ENCODE measurements at places on chromosomes 16 and 17.

DNA sequence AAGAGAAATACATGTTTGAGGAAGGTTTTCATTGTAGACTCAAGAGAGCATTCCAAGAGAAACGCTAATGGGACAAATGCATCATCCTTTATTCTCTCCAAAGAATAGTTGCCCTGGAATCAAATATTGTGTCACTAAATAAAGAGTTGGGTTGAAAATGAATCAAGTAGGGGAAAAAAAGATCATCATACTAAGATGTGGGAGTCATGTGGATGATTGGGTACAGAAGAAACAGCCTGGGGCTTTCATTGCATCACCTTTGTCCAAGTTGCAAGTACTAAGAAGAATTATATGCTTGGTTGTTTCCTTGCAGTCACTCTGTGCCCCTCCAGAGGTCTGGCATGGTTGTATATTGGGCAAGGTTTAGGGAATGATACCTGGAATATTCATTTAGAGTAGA is 658.9 kb downstream of the TOX3 start:
- no peak for DNase-seq

DNA sequence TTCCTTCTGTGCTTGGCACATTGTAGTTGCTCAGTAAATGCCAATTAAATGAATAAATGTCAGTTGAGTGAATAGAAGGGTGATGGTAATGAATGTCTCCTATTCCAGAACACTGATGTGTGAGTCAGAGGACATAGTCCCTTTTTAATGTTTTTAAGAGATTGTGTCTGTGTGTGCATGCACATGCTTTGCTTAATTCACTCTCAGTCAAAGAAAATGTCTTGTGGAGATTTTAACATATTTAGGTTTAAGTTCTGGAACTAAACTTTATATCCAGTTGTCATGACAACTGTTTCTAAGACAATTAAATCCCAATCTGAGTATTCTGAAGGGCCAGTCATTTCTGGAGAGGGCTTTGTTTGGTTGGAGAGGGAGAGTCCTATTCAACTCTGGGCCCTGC is 255.3 kb upstream of the CDH11 start:
- DNase-seq, result no peak

DNA sequence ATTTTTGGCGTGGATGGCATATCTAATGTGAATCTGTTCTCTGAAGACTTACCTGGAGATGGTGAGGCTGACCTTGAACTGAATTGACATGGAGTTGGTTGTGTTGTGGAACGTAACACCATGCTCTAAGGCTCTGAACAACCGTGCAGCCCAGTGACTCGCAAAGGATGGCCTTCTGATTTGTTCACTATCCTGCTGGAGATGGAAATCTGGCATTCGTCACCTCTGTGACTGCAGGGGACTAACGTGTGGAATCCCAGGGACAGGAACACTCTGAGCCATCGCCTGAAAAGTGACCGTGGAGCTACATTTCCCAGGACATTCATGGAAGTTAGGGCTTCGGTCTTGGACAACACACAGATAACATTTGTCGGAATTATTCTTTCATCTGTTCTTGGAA is 61.1 kb downstream of the BANP start:
- no peak for DNase-seq

GRCh38 chr17:58172369-58173071 is 5.7 kb downstream of the OR4D2 start:
- no peak for DNase-seq

GRCh38 chr17:30296499-30297080 is 4.8 kb upstream of the BLMH start:
- DNase-seq, result no peak

DNA sequence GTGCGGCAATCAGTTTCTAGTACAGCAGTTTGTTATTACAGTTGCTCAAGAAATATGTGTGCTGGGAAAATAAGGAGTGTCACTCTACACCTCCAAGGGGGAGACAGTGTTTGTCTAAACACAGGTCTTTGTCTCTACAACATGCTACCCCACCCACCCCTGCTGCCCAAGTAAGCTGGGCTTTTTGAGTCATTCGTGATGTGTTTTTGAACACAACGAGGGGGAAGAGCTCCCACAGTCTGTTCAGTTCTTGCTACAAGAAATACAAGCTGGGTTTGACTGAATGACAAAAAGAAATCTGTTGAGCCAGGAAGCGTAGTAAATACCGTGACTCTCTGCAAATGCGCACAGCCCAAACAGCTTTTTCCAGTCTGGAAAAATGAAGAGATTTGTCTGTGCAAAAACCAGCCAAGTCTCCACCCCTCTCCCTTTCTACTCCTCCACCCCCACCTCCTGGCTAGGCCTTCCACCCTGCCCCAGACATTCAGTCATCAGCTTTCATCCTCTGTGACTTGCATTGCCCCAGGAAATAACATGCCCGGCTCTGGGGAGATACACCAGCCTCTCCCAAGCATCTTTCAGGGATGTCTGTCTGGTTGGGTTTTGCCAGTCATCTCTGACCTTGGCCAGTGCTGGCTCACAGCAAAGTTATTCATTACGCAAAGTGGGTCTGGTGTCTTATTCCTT is 25.7 kb downstream of the CHD9 start:
- no peak for DNase-seq

DNA sequence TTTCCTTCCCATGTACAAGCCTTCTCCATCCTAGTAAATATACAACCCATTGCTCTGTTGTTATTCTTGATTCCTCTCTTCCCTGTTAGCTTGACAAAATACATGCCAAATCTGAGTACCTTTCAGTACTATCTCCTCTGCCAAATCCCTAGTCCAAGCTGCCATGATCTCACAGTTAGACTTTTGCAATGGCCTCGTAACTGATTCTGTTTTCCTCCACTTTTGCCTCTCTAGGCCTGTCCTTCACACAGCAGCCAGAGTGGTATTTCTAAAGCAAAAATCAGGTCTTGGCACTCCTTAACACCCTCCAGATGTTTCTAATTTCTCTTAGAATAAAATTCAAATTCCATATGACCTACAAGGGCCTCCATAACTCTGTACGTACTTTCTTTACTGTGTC is 153.0 kb upstream of the RBL2 start:
- no peak for DNase-seq

DNA sequence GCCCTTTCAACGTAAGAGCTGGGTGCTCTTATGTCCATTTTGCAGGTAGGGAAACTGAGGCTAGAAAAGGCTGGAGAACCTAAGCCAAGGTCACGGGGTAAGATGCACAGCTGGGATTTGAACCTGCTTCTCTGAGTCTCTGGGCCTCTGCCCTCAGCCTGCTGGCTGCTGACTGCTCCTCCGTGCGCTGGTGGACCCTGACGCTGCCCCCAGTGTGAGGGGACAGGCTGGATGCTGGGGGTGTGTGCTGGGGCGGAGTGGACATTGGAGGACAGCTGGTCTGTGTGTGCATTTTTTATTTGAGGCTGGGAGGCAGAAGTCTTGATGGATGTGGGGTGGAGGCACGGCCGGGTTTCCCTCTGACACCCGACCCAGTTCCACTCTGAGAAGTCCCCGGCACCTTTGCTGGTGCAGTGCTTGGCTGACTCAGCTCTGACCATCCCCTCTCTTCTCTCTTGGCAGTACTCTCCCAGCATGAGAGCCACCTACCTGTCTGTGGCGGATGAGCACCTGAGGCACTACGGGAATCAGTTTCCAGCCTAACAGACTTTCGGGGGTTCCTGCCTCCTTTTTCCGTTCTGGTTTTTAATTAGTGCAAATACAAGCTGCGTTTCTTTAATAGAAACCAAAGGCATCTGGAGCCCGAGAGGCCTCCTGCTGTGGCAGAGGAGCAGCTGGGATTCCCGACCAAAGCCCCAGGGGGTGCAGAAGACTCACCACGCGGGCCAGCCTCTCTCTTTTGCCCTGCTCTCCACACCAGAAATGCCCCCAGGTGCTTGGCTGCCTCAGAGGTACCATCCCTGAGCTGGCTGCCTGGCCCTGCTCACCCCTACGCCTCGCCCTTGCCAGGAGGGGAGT is 14.1 kb upstream of the DNAI2 start:
- no peak for DNase-seq

GRCh38 chr17:35129973-35130351 is 8.5 kb downstream of the FNDC8 start:
- DNase-seq, result no peak

- no peak for DNase-seq
Measured at GRCh38 chr16:74736531-74737157, 36.0 kb upstream of the MLKL start.

DNA sequence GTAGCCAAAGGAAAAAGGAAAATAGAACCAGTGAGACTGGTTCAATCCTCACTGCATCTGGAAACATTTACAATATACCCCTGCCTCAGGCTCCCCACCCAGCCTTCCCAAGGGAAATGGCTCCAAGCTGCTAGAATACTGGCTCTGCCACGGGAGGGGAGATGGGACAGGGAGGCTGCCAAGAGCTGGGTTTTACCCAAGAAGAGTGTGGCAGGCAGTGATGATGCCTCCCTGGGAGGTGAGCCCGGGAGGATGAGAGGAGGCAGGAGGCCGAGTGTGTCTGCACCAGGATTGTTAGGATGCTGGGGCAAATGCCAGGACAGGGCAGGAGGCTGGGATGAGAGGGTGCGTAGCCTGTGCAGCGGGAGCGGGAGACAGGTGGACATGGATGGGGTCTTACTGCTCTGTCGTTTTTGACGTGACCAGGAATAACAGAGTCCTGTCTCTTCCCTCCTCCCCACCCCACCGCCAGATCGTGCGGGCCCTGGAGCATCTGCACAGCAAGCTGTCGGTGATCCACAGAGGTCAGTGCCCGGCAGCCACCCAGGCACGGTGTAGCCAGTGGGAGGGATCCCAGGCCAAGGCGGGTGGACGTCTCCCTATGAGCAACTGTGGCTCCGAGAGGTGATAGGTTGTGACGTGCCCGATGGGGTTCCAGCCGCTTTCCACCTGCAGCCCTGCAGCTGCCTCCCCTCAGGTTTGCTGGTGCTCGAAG is 18.4 kb downstream of the MAP2K3 start:
- no peak for DNase-seq

DNA sequence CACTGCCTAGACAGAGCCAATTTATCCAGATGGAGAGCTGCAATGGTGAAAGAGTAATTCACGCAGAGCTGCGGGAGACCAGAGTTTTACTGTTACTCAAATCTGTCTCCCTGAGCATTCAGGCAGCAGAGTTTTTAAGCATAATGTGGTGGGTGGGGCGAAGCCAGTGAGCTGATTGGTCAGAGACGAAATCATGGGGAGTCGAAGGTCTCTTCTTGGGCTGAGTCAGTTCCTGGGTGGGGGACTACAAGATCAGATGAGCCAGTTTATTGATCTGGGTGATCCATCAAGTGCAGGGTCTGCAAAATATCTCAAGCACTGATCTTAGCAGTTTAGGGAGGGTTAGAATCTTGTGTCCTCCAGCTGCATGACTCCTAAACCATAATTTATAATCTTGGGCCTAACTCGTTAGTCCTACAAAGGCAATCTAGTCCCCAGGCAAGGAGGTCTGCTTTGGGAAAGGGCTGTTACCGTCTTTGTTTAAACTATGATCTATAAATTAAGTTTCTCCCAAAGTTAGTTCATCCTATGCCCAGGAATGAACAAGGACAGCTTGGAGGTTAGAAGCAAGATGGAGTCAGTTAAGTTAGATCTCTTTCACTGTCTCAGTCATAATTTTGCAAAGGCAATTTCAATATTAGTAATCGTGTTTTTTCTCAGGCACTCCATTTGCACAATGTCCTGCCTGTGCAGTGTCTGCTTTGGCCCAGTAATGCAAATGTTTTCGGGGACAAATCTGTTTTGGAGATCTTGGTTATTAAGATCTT is 27.0 kb downstream of the PIGL start:
- DNase-seq, result no peak

- no peak for DNase-seq
Measured at GRCh38 chr16:46743232-46743719, 4.9 kb downstream of the MYLK3 start.
